Lung (tissue), 17 donors: ENCODE measurements at places on chromosomes 3 and 15.

- peak; percentile 26 for DNase-seq
Measured at GRCh38 chr3:71987828-71988227, 202.9 kb upstream of the PROK2 start.

- no peak for DNase-seq
Measured at GRCh38 chr15:43244092-43244491, 22.6 kb downstream of the TGM5 start.

GRCh38 chr3:143200001-143200924, 80.7 kb downstream of the CHST2 start:
- DNase-seq = no peak

GRCh38 chr3:61981060-61981459, 392.3 kb downstream of the FEZF2 start:
- DNase-seq = no peak

DNA sequence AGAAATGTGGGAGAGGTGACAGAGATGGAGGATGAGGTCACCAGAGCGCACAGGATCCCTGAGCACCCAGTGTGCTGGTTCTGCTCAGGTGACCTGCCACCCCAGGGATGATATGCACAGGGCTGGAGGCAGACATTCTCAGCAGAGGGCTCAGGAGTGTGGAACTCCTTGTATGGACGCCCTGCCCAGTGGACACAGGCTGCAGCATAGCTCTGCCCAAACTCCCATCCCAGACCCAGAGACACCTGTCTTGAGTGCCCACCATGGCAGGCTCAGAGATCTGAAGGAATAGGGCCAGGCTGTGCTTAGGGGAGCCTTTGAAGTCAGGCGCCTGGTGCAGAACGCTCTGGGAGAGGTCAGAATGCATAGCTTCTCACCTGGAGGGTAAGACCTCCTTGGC, 47.3 kb downstream of the PPCDC start:
- DNase-seq = no peak

DNA sequence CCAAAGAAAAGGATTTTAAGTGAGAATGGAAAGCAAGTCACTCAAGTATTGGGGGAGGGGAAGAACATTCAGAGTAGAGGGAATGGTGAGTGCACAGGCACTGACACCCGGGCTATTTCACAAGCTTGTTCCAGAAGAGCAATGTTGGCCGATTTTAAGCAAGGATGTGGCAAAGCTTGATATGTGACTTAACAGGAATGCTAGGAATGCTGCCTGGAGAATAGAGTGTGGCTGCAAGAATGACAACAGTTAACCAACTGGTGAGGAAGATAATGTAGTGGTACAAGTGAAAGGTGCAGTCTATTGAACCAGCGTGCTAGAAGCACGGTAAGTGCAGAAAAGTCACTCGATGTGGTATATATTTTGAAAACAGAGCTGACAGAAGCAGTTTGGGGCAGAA, 6.2 kb upstream of the CCDC80 start:
- no peak for DNase-seq

GRCh38 chr15:29054171-29055045, 168.6 kb downstream of the APBA2 start:
- DNase-seq = no peak

DNA sequence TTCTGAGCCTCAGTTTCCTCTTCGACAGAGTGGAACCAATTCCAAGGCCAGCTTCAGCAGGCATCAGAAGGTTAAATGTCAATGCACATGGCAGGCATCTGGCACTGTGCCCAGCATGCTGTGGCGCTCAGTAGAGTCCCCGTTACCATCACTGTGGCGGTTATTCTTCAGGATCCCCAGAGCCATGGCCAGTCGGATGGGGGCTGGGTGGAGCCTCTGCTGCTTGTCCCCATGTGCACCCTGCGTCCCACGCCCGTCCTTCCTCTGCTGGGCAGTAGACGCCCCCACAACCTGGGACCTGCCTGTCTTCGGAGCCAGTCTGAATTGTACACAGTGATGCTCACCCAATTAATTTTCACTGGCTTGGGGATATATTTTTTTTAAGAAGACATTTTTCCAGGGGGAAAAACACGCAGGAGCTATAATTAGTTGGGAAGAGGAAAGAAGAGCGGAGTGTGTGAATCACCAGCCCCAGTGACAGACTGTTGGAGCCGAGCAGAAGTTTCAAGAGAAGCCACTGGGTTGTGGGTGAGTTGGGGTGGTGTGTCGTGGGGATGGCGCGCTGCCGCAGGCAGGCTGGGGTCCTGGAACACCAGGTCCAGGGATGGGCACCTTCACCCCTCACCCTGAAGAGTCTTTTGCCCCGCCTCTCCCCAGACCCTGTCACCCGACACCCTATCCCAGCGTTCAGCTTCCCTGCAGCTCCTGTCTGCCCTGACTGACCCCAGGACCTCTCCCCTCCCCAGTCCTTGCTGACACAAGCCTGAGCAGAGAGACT, 26.8 kb upstream of the RPL29 start:
- DNase-seq = no peak

GRCh38 chr3:110859336-110859735, 212.3 kb upstream of the NECTIN3 start:
- no peak for DNase-seq

- peak; percentile 88 for DNase-seq
Measured at GRCh38 chr15:70339571-70340493, 242.1 kb upstream of the TLE3 start.

GRCh38 chr15:69758810-69759790, 306.5 kb downstream of the RPLP1 start:
- DNase-seq = peak; percentile 29

GRCh38 chr15:42999201-42999779, 78.7 kb upstream of the TTBK2 start:
- no peak for DNase-seq

- DNase-seq = no peak
Measured at GRCh38 chr15:62653122-62653521, 389.4 kb upstream of the TPM1 start.

DNA sequence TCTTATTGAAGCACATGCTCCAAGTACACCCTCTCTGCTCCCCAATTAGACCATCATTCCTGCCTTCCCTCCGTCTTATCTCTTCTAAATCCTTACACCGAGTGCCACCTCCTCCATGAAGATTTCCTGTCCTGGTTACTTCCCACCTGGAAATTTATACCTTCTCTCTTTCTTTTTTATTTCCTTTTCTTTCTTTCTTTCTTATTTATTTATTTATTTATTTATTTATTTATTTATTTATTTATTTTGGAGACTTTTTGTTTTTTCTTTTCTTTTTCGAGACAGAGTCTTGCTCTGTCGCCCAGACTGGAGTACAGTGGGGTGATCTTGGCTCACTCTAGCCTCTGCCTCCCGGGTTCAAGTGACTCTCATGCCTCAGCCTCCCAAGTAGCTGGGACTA, 45.9 kb upstream of the ABHD2 start:
- no peak for DNase-seq
